ENCODE measurements at places on chromosomes 7 and 10. TPM values are rescaled to one million over a fixed set of nuclear protein-coding genes. Genes with fewer than 3 reads are reported as not detected.

DNA sequence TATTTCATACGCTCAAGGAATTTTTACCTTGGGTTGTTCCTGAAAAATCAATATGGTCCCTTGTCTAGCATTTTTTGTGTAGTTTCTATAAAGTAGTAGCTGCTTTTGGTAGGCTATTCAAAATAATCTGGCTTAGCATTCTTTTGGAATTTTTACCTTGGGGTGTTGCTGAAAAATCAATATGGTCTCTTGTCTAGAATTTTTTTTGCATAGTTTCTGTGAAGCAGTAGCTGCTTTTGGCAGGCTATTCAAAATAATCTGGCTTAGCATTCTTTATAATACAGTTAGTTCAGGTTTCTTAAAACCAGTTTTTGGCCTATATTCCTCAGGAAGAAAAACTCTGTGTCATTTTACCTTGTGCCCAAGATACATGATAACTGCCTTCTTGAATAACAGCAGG lies 301.9 kb downstream of the SUGCT start:
- H3K4me1 ChIP-seq = no peaks in the 10 kb centered on the region
- H3K27me3 ChIP-seq = no peaks in the 10 kb centered on the region
- peaks cover 6% of the 10 kb centered on the region for H3K36me3 ChIP-seq
- H3K27ac ChIP-seq = no peak overlapping the region
- no peak for DNase-seq

- H3K27ac ChIP-seq = peak overlapping the region; percentile 96
- peak overlapping the region; percentile 96 for H3K4me3 ChIP-seq
- H3K36me3 ChIP-seq = peaks cover 6% of the 10 kb centered on the region
- H3K27me3 ChIP-seq = no peaks in the 10 kb centered on the region
These were observed 835 bp downstream of the COMMD3 start for GRCh38 chr10:22317076-22317370.

- no peak for DNase-seq
- H3K4me1 ChIP-seq = no peaks in the 10 kb centered on the region
- H3K36me3 ChIP-seq = no peaks in the 10 kb centered on the region
- no peak overlapping the region for H3K4me3 ChIP-seq
- H3K27me3 ChIP-seq = peaks cover 10% of the 10 kb centered on the region
- H3K27ac ChIP-seq = no peak overlapping the region
These were observed 240.5 kb downstream of the GLI3 start for GRCh38 chr7:41996381-41997035.

HTR5A gene
- not detected for total RNA-seq

GRCh38 chr7:139897422-139898090 lies 68.5 kb downstream of the TBXAS1 start:
- H3K4me3 ChIP-seq = no peak overlapping the region
- peaks cover 18% of the 10 kb centered on the region for H3K36me3 ChIP-seq
- peaks cover 38% of the 10 kb centered on the region for H3K4me1 ChIP-seq
- no peak for DNase-seq

PRF1 gene
- total RNA-seq = 1,157 TPM

Measured in natural killer cell treated with Interleukin-12 subunit alpha and Interleukin-12 subunit beta and Interleukin-15 and Interleukin-18, amount 100 ng/mL, for 72 hours (primary cell).